Stimulated activated CD4-positive, alpha-beta T cell treated with anti-CD3 and anti-CD28 coated beads, Interleukin-2, amount 100 ng/mL, for 4 hours (primary cell): ENCODE measurements at places on chromosomes 16 and 17.

DNA sequence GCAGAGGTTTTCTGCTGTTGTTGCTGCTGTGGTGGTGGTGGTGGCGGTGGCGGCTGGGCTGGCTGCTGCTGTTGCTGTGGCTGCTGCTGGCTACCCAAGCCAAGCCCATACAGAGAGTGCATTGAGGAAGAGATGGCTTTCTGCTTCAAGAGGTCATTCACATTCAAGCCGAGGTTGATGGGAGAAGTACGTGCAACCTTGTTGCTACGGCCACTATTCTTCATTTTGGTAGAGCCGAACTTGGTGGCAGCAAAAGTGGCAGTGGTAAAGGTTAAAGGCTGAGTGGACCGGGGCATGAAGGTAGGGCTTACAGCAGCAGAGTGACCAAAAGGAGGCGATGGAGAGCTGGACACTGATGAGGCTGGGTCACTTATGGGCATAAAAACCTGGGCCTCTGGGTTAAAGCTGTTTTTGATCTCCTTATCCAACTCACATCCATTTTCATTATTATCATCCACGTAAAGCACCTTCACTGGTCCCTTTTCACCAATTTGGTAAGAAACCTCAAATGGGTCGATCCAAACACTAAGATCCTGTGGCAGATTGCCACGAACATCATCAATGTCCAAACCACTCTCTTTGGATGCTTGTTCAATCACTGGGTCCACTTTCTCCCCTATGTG, 2.8 kb downstream of the TOB1 start:
- no peak for DNase-seq

- no peak for DNase-seq
Measured at GRCh38 chr17:36055921-36056520, 8.1 kb upstream of the CCL18 start.

DNA sequence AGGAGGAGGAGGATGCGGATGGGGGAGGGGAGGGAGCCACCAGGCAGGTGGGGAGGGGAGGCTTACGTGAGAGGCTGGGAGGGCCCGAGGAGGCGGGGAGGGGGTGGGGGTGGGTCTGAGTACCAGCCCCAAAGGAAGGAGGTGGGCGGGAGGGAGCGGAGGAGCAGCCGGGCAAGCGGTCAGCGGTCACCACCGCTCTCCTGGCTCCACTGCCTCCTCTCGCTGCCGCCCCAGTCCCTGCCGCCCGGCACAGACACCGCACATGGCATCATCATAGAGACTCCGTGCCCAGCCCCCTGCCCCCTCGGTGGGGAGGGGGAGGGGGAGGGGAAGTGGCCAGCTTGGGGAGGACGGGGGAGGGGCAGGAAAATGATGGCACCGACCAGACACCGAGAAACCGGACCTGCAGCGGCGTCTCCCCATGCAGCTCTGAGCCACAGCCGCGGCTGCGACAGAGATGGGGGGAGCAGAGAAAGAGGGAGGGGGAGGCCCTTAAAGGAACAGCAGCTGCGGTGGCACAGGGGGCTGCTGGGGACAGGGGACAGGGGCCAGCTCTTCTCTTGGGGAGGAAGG, at the start of gene TLCD3B:
TSS of gene TLCD3B (minus strand) at position 431 of the 573 bp plus-strand sequence. CDS start 744 bp downstream, outside the sequence.
- no peak for DNase-seq

GRCh38 chr17:45282683-45283644, 21.1 kb upstream of the SPATA32 start:
- no peak for DNase-seq

DNA sequence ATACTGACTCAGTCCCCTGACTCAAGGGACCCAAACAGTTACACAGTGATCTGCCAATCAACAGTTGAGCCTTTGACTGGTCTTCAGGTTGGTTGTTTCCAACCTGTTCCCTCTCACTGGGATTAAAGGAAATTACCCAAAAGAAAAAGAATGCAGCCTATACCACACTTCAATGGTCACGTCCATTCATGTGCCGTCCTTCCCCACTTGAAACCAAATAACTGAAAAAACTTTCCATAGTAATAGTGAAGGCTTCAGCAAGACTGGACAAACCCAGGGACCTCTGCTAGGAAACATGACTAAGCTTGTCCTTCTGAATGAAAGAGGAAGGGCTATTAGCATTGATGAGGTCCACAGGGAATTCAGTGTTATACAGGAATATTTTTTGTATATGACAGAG, 30.6 kb downstream of the MRPS23 start:
- no peak for DNase-seq

DNA sequence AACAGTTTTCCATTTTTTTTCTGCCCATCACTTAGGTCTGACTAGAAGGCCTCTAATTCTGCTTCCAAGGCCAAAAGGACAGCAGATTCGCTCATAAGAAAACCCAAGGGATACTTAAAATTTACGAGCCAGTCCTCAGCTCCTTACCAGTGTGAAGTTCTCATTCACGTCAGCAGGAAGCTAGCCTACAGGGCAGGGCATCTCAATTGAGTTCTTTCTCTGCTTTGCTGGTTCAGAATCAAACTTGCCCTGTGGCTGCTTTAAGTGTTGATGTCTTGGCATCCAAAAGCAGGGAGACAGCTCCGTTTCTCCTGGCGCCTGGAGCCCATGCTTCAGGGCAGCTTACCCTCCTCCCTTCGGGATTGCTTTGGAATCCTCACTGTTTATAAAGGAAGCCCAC, 136.0 kb downstream of the ANKFN1 start:
- no peak for DNase-seq

DNA sequence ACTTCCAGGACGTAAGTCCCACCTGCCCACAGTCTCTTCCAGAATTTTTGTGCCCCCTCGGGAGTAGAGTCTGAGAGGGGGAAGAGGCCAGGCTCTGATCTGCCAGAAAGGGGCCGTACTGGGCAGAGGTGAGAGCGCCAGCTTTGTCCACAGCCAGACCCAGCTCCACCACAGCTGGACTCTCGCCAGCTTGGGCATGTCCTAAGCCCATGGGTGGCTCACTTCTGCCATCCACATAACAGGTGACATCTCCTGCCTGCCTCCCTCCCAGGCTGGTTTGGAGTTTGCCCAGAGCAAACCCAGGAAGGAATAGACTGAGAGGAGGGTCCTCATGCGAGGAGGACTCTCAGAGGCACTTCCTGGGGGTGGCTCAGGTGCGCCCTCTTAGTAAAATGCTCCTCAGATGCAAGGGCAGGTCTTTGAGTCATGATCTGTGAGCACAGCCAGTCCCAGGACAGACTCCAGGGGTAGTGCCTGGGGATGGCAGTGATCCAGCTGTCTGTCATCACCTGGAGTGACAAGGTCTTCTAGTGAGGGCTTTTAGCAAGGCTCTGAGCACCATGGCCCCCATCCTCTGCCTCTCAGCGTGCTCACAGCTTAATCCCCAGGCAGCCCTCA, 89.2 kb downstream of the AMFR start:
- no peak for DNase-seq

DNA sequence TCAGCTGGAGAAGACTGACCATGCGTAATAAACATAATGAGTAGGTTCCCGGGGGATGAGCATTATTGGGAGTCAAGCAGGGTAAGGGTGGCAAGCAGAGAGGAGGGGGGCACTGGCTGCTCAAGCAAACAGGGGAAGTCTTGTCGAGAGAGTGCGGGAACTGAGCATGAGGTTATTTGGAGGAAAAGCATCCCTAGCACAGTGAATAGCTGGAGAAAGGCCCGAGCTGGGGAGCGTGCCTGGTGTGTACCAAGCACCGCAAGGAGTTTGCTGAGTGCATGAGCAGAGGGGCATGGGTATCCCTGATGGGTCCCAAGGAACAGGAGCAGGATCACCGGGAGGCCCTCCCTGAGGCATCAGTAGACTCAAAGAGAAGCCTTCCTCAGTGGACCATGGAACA, 17.2 kb downstream of the CYTH1 start:
- no peak for DNase-seq

- DNase-seq: no peak
Measured at GRCh38 chr16:77896415-77897128, 108.2 kb downstream of the VAT1L start.

DNA sequence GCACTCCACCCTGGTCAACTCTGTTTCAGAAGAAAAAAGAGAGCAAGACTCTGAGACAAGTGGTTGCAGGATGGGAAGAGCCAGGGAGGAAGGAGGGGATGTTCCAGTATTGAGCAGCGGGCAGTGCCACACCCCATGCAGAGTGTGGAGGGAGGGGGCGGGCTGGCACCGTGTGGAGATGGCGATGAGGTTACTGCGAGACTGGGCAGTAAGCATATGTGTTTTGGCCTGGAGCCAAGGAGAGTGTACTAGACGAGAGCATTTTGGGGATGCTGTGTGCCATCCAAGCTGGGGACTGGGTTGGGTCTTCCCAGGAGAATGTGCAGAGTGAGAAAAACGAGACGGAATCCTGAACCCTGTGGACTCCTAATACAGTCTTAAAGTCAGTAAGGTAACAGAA, 3.4 kb downstream of the TBC1D24 start:
- DNase-seq: no peak

DNA sequence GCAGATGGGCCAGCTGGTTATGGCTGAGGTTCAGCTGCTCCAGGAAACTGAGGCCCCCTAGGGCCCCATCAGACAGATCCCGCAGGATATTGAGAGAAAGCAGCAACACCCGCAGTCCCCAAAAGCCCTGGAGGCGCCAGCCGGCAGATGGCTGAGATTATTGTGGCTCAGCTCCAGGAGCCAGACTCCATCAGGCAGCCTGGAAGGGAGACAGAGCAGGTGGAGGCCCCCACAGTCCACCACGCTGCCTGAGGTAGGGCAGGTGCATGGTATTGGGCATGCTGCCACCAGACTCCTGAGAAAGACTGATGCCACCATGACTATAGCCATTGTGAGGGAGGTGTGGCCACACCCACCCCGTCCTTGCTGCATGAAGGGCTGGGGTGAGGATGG, 9.5 kb upstream of the TMEM101 start:
- no peak for DNase-seq

DNA sequence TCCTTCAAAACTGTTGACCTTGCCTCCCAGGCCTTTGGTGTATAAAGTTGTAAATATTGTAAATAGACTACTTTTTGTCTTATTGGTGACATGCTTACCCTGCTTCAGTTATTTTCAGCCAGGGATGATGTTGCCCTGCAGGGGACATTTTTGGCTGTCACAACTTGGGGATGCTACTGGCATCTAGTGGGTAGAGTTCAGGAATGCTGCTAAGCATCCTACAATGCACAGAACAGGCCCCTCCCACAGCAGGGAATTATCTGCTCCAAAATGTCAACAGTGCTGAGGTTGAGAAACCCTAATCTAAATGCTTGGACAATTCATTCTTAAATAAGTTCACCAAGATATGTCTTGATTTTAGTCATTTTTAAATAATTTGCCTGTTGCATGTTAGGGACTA, 459.8 kb downstream of the PMP22 start:
- no peak for DNase-seq

DNA sequence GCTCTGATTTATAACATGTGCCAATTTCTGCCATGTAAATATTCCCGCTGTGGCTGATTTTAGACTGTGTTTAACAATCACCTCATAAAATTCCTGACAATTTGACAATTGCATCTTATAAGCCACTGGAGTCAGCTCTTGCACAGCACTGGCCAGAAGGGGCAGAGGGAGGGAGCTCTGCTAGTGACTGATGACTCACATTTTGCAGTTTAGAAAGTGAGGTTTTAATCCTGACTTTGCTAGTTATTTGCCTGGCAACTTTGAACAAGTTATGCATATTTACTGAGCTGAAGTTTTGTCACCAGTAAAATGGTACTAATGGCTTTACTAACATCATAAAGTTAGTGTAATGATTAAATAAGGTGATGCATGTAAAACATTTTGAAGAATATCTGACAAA, 452.3 kb downstream of the CNTNAP4 start:
- DNase-seq: no peak

- no peak for DNase-seq
Measured at GRCh38 chr17:81012574-81013447, 21.2 kb downstream of the CHMP6 start.

DNA sequence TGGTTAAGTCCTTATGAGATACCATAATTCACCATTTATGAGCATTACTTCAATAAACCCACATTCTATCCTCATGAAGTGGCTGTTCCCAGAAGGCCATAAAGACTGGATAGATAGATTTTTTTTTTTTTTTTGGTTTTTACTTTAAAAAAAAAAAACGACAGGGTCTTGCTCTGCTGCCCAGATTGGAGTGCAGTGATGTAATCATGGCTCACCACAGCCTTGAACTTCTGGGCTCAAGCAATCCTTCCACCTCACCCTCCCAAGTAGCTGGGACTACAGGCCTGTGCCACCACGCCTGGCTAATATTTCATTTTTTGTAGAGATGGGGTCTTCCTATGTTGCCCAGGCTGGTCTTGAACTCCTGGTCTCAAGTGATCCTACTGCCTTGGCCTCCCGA, 102.3 kb downstream of the XYLT1 start:
- DNase-seq: no peak

DNA sequence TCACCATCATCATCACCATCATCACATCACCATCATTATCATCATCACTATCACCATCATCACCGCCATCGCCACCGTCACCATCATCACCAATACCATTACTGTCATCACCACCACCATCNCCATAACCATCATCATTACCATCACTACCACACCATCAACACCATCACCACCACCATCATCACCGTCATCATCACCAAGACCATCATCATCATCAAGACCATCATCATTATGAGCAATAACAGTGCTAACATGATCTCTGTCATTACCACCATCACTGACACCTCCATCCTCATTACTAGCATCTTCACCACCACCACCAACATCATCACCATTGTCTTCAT, 16.1 kb upstream of the ZNF469 start:
- no peak for DNase-seq
